ENCODE measurements at places on chromosomes 13 and 19.

DNA sequence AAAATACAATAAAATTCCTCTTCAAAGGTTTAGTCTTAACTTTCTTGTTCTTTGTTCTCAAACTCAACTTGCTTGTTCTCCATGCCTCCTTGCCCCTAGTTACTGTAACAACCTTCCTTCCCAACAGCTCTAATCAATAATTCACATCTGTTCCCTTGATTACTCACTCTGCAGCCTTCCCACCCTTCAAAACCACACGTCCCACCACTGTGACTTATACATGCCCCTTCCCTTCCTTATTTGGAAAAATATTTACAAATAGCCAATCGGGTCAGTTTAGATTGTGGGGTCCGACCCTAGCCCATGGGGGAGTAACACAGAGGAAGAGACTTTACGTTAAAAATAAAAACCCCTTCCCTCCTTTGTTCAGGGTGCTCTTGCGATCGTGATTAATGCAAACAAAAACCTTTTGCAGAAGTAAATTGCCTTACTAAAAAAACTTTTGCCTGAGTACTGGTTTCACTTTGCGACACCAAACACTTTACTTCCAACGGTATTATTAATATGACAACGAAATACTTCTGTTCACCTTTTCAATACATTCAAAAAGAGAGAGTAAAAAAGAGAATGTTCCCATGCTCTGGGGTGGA, 512 bp upstream of the ZNF93 start:
- no peak for DNase-seq

- no peak for DNase-seq
Observed at GRCh38 chr13:93450191-93450621, 223.6 kb downstream of the GPC6 start.

DNA sequence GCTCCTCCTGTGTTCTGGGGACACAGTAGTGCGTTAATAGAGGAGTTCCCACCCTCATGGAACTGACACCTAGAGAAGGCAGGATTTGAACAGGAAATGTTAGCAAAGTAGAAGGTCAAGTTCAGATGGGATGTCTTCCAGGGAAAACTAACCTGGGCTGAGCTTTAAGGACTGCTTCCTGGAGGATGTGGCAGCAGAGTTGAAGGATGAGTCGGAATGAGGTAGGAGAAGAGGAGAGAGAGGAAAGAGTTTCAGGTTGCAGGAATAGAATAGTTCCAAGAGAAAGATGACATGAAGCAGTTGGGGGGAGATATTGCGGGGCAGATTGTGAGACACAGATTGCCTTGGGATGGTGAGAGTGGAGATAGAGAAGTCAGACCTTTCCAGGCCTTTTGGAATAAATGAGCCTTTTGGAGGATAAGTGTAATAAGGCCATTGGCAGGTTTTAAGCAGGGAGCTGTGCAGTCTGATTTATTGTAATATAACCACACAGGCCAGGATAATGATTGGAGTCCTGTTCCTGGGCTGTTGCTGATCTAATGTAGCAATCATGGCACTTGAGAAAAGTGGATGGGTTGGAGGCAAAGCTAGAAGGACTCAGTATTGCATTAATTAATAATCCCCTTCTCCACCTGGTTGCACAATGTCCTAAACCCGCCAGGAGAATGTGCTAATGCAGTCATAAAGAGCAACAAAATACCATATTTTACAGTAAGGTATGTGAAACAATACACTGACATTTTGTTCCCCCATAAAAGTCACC, 205.4 kb downstream of the SHISA2 start:
- no peak for DNase-seq

- no peak for DNase-seq
Observed at GRCh38 chr13:112641456-112642089, 48.3 kb upstream of the ATP11A start.

DNA sequence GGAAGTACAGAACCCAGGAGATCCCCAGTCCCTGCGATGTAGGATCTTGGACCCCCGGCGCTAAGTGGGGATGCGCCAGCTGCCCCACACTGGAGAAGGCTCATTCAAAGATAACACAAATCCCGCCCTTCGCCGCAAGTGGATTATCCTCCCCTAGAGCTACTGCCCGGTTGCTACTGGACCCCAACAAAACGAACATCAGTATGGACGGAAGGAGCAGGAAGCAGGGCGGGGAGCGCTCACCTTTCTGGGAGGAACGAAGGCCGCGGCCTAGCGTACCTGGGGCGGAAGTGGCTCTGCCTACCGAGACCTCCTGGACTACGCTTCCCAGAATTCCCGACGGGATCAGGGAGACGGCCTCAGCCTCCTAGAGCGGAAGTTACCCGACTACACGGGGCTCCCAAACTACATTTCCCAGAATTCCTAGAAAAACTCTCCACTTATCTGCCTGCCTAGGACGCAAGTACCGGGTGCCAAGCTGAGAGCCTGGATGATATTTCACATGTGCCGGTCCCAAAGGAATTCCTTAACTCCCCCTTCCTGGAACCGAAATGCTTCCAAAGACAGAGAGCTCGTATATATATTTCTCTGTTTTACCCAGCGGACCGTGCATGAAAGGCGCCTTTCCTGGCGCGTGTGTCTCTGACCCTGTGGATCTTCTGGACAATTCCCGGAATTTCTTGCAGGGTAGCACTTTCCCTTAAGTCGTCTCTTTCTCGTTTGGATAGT, at the start of gene ZNF112:
Gene ZNF112 (minus strand): TSS at position 298 of the 729 bp plus-strand sequence. CDS start 16,141 bp downstream, outside the sequence.
- DNase-seq = no peak

DNA sequence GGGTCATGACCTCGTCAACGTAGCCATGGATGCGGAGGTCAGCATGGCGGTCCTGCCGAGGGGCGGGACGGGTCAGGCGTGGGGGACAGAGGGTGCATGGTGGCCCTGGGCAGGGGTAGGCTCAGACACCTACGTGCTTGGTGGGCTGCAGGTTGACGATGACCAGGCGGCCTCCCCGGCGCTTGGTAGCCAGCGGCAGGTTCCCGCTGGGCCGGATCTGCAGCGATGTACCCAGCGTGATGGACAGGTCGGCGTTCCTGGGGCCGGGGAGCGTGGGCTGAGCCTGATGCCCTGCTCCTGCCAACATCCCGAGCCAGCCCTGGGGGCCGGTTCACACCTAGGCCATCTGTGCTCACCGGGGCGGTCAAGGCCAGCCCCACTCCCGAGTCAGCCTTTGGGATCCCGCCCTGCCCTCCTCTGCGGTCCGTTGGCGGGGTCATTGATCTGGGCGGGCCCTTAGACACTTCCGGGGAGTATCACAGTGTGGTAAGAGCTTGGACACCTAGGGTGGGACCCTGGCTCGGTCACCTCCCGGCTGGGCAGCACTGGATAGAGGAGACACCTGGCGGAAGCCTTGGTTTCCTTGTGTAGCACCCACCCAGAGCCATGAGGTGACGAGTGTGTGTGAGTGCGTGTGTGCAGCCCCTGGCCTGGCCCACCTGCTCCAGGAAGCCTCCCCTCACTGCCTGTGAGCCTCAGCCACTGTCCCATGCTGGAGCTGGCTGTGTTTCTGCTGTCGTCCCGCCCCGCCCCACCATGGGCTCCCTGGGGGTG, 7.3 kb downstream of the SIRT6 start:
- no peak for DNase-seq

- no peak for DNase-seq
Observed at GRCh38 chr13:110536006-110536693, 25.4 kb downstream of the RAB20 start.

DNA sequence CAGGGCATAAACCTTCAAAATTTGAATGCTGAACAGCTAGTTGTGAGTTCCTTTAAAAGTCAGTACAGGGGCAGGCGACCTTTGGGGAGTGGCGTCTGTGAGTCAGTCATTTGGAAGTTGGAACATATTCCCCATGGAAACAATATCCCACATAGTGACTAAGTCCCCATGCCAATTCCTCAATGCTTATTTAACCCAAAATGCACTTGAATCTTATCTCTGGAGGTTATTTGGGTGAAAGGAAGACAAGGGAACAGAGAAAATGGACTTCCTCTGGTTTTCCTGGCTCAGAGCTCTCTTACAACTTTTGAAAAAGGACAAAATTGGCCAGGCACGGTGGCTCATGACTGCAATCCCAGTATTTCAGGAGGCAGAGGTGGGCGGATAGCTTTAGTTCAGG, 479.2 kb upstream of the NBEA start:
- no peak for DNase-seq

- DNase-seq = no peak
Observed at GRCh38 chr19:7668842-7669241, at the start of gene RETN. RETN (plus strand) TSS chr19:7669049; CDS start chr19:7669327, 278 bp downstream.

DNA sequence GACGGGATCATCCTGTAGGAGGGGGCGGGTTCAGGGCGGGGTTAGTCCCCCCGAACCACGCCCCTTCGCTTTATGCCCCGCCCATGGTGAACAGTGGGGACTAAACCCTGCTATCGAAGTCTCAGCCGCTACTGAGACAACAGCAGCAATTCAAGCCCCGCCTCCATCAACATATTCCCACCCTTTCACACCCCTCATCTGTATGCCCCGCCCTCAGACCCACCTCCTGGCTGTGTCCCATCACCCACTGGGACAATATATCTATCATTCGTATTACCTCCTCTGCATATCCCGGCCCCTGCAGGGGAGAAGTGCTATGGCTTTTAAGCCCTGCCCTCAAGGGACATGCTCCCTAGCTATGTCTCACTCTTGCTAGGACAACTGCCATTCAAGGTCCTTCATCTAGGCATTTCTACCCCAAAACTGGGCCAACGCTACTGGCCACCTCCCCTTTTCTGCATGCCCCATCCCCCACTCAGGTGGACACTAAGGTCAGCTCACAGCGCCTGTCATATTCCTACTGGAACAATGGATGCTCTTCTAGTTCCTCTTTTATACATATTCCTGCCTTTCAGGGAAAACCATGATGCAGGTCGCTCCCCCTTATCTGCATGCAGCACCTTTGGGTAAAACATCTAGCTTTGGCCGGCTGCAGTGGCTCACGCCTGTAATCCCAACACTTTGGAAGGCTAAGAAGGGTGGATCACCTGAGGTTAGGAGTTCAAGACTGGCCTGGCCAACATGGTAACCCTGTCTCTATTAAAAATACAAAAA, 11.9 kb downstream of the LRFN1 start:
- DNase-seq = no peak

- no peak for DNase-seq
Observed at GRCh38 chr13:30103161-30103840, 204.1 kb downstream of the KATNAL1 start.

DNA sequence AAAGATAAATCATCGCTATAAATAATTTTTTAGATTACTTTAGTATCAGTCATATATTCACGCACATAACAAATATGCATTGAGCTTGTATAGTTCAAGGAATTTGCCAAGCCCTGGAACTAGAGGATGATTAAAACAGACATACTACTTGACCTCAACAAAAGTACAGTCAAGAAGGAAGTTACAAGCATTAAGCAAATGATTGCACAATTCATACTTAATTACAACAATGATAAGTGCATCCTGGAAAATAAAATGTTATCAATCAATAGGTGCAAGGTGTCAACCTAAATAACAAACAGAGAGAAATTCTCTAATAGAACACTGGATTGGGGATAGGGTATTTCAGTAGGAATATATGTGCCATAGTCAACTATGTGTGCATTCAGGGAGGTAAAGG, 491.2 kb downstream of the GPC5 start:
- no peak for DNase-seq

DNA sequence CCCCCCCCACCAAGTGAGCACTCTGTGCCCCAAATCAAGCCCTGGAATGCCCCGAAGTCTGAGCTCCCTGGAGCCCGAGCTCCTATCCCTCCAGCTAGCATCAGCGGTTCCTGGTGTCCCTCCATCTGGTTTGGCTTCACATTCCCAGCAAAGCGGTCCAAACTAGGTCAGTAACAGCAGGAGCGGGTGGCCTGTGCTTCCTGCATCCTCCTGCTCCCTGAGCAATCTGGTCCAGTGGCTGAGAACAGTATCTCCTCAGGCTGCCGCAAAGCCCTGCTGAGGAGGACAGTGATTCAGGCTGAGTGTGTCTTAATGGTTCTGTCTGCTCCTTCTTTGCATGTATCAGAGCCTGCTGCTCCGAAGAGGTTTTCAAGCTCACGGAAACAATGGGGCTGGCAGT, 25.9 kb downstream of the RASL11A start:
- DNase-seq = no peak

DNA sequence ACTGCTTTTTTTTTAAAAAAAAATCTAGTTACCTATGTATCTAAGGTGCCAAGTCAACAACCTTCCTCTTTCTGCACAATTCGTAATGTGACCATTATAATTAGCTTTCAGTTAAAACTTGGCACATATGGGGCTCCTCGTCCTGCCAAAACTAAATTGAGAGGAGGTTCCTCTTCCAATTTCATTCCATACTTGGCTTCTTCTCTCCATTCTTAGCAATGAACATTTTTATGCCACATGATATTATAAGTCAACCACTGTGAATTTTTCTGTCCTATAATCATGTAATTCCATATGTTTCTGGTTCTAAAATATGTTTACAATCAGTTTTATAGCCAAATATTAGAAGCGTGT, 177.0 kb downstream of the DCLK1 start:
- DNase-seq = no peak

- peak; percentile 55 for DNase-seq
Observed at GRCh38 chr19:10260141-10260584, 8.1 kb downstream of the MRPL4 start.

DNA sequence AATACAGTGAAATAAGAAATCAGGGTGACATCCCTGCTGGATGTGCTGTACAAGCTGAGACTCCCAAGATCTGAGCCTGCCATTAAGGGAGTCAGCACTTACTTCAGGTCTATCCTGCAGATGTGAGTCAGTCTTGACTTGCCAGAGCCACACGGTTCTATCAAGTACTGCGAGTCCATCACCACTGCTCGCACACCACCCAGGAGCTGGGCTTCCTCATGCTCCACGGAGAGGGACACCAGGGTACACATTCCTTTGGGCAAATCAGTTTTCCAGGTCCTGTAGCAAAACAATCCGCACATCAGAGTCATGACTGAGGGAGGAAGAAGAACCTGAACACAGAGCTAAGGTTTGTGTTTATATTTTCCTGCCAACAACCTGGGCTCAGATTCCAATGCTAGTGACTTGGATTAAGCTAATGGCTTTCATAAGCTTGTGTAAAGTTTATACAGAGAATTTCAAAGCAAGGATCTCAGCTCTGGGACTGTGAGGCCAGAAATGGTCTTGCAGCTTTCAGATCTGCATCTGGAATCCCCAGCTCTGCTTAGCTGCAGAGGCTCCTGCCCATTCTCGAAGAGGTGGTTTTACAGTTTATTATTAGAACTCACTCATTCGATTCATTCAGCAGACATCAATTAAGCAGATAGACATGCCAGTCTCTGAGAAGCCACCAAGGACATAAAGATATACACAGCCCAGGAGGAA, 90.6 kb downstream of the KL start:
- DNase-seq = no peak

Measured in activated T-helper 9 cell treated with anti-CD3 and anti-CD28 coated beads, Interleukin-2, amount 50 U/mL, for 16 hours (primary cell).